ENCODE measurements at places on chromosomes 13 and 19.

- DNase-seq, result no peak
Measured at GRCh38 chr13:112079696-112080095, 12.7 kb downstream of the SOX1 start.

- DNase-seq, result no peak
Measured at GRCh38 chr19:16005925-16006324, 57.1 kb downstream of the OR10H4 start.

GRCh38 chr13:27972478-27972820, 3.3 kb upstream of the CDX2 start:
- DNase-seq, result no peak

GRCh38 chr13:109255141-109255856, 531.1 kb downstream of the IRS2 start:
- DNase-seq, result no peak

- no peak for DNase-seq
Measured at GRCh38 chr13:101942535-101943157, 459.2 kb downstream of the FGF14 start.
